ENCODE measurements at places on chromosomes 5 and 9. TPM values are rescaled to one million over a fixed set of nuclear protein-coding genes. Genes with fewer than 3 reads are reported as not detected.
A peak's percentile ranks its signal among the peaks of the same experiment; 100 is the strongest.

GRCh38 chr5:178625679-178626483 lies 969 bp downstream of the CLK4 start:
- peak overlapping the region; percentile 98 for H3K27ac ChIP-seq
- peaks cover 14% of the 10 kb centered on the region for H3K36me3 ChIP-seq
- no peak for DNase-seq
- peak overlapping the region; percentile 92 for H3K4me3 ChIP-seq
- H3K4me1 ChIP-seq, result peaks cover 33% of the 10 kb centered on the region
- no peaks in the 10 kb centered on the region for H3K27me3 ChIP-seq

DNA sequence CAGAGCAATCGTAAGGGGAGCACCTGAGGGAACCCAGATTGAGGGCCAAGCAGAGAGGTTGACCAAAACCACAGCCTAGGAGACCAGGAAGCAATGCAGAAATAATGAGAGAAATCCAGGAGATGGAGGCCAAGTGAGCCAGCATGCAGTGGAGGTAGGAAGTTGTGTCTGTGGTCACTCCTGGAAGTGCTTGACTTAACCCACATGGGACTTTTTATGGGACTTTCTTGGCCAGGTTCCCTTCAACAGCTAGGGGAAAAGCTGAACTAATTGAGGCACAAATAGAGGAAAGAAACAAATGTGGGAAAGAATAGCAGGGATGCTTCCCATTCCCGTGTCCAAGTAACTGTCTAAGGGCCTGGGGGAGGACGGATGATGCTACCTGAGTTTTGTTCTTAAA lies 293.2 kb upstream of the CLINT1 start:
- H3K27me3 ChIP-seq, result peaks cover 1% of the 10 kb centered on the region
- no peaks in the 10 kb centered on the region for H3K36me3 ChIP-seq
- H3K27ac ChIP-seq, result no peak overlapping the region
- no peaks in the 10 kb centered on the region for H3K4me1 ChIP-seq
- no peak for DNase-seq

The PAEP gene
- not detected for total RNA-seq

GRCh38 chr9:105855987-105856386 lies 161.6 kb downstream of the TMEM38B start:
- peaks cover 20% of the 10 kb centered on the region for H3K4me1 ChIP-seq
- no peaks in the 10 kb centered on the region for H3K27me3 ChIP-seq
- DNase-seq, result no peak
- no peak overlapping the region for H3K27ac ChIP-seq
- H3K4me3 ChIP-seq, result no peak overlapping the region

GRCh38 chr9:37990404-37991015 lies 78.5 kb downstream of the SHB start:
- H3K4me1 ChIP-seq, result peaks cover 11% of the 10 kb centered on the region
- H3K27ac ChIP-seq, result no peak overlapping the region
- DNase-seq, result no peak
- peaks cover 7% of the 10 kb centered on the region for H3K27me3 ChIP-seq

GRCh38 chr9:12633016-12633765 lies 60.0 kb upstream of the TYRP1 start:
- H3K4me1 ChIP-seq, result no peaks in the 10 kb centered on the region
- no peaks in the 10 kb centered on the region for H3K36me3 ChIP-seq
- no peak for DNase-seq
- H3K27ac ChIP-seq, result no peak overlapping the region

The SLC46A2 gene
- total RNA-seq, result not detected

The TMEM171 gene
- total RNA-seq, result not detected
